Activated CD8-positive, alpha-beta T cell treated with anti-CD3 and anti-CD28 coated beads, Interleukin-2, amount 10 ng/mL, durations not matched to agents 7 days and 5 days (primary cell): ENCODE measurements at places on chromosomes 5 and 9. TPM values are rescaled to one million over a fixed set of nuclear protein-coding genes. Genes with fewer than 3 reads are reported as not detected.

The WDR38 gene
- total RNA-seq = not detected

The GALNT12 gene
- 7.9 TPM for total RNA-seq

The LCN6 gene
- total RNA-seq = not detected

The ESM1 gene
- not detected for total RNA-seq

The MLLT3 gene
- total RNA-seq = 114 TPM

The TMED7 gene
- total RNA-seq = 40.5 TPM

The TTC33 gene
- 14.0 TPM for total RNA-seq
